Activated CD4-positive, alpha-beta T cell treated with anti-CD3 and anti-CD28 coated beads for 36 hours (primary cell): ENCODE measurements at places on chromosomes 13 and 19.

DNA sequence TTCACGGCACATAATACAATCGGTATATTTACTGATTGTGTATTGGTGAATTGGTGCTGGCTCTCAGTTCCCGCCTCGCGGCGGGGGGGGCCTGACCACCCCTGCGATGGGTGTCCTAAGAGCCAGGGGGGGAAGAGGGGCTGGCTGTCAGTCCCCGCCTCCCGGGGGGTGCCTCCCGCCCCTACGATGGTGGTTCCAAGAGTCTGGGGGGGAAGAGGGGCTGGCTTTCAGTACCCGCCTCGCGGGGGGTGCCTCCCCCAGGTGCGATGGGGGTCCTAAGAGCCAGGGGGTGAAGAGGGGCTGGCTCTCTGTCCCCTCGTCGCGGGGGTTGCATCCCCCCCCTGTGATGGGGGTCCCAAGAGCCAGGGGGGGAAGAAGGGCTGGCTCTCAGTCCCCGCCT is 2321.8 kb upstream of the PCDH20 start:
- no peak for DNase-seq

- DNase-seq = peak; percentile 10
These were observed 63.4 kb downstream of the KCTD12 start for GRCh38 chr13:76822698-76823267.

DNA sequence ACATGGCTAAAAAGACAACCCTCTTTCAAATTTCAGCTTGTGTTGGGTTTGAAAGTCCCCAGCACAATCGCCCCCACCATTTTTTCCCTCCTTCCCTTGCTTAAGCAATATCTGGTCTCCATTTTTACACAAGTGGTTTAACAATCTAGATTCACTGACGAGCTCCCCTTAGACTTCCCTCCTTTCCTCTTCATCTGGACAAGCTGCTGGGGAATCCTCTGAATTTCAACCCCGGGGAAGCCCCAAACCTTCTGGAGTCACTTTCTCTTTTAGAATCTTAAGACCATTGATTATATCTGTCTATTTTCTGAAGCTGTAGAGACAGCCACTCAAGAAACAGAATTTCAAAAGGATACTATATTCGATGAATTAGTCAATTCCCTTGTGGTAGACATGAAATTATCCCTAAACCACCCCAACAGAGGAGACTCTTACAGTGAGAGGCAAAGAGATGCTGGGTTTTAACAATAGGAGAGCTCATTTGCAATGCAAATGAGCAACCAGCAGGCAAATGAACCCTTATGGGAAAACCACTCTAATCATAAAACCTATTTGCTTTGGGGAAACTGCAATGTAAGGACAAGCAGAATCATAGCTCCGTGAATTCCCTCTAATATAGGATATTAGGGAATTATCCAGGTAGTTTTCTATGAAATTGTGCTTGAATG is 78.9 kb downstream of the TEX26 start:
- DNase-seq = no peak

- DNase-seq = no peak
These were observed 59.3 kb downstream of the ATP11A start for GRCh38 chr13:112748947-112749735.

DNA sequence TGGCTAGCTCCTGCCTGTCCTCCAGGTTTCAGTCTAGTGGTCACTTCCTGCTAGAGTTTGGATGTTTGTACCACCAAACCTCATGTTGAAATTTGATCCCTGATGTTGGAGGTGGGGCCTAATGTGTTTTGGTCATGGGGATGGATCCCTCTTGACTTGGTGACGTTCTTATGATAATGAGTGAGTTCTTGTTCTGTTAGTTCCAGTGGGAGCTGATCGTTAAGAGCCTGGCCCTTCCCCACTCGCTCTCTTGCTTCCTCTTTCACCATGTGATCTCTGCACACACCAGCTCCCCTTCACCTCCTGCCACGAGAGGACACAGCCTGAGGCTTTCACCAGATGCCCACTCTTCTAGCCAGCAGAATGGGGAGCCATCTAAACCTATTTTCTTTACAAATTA is 86.8 kb upstream of the SCEL start:
- DNase-seq = no peak

- DNase-seq = no peak
These were observed 29.6 kb downstream of the EXOC3L2 start for GRCh38 chr19:45215391-45216191.

DNA sequence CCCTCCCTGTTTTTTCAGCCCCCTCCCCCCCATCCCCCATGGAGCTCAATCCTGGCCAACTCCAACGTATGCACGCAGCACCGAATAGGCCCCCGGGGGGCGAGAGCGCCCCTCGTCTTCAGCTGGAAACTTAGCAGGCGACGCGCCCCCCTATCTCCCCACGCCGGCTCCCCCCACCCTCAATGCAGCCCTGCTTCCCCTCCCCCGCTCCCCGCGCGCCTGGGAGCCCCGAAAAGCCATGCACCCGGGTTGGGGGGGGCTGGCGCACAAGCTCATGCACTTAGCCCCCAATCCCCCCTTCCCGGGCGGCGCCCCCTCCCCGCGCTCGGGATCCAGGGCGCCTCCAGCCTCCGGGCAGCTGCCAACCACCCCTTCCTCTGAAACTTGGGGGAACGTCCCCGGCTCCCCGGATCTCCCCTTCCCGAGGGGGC is 508 bp downstream of the ZBTB7A start:
- DNase-seq = peak; percentile 74

- DNase-seq = peak; percentile 90
These were observed 5.7 kb downstream of the COMP start for GRCh38 chr19:18785179-18786124.

- DNase-seq = no peak
These were observed 113.5 kb upstream of the PABPC3 start for GRCh38 chr13:24982333-24982999.

DNA sequence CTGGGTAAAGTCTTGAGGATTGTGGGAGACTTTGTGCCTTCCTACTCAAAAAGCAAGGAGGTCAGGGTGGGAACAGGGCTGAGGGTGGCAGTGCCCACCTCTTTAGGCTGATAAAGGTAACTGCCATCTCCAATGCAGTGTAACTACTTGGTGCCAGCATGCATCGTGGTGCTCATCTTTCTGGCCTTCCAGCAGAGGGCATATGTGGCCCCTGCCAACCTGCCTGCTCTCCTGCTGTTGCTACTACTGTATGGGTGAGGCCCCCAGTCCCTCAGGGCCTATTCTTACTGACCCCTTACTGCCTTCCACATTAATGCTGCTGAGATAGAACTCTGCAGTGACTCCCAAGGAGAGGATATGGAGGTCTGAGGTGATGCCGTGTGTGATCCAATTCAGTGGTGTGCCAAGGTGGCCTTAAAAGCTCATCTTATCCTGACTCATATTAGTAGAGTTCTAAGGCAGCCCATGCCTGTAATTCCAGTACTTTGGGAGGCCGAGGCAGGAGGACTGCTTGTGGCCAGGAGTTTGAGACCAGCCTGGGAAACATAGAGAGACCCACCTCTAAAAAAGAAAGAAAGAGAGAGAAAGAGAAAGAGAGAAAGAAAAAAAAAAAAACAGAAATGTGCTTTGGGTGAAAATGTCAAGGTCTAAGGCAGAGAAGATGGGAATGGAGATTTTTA is 9.7 kb upstream of the ARHGAP45 start:
- peak; percentile 56 for DNase-seq

DNA sequence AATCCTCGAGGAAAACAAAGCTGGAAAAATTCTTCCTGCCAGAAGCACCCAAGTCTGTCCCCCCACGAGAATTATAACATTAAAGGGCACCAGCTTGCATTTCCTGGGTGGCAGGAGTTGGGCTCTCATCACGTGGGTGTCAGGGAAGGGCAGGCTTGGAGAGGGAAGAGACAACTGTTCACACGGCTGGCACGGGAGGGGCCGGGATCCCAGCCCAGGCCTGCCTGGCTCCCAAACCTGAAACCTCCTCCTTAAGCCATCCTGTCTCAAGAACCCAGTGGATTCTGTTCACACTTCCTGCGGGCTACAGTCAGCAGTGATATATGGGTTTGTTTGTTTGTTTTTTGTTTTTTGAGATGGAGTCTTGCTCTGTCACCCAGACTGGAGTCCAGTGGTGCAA is 12.2 kb downstream of the GRIK5 start:
- DNase-seq = no peak

GRCh38 chr19:44687888-44688287 is 11.1 kb upstream of the CEACAM16 start:
- DNase-seq = no peak

DNA sequence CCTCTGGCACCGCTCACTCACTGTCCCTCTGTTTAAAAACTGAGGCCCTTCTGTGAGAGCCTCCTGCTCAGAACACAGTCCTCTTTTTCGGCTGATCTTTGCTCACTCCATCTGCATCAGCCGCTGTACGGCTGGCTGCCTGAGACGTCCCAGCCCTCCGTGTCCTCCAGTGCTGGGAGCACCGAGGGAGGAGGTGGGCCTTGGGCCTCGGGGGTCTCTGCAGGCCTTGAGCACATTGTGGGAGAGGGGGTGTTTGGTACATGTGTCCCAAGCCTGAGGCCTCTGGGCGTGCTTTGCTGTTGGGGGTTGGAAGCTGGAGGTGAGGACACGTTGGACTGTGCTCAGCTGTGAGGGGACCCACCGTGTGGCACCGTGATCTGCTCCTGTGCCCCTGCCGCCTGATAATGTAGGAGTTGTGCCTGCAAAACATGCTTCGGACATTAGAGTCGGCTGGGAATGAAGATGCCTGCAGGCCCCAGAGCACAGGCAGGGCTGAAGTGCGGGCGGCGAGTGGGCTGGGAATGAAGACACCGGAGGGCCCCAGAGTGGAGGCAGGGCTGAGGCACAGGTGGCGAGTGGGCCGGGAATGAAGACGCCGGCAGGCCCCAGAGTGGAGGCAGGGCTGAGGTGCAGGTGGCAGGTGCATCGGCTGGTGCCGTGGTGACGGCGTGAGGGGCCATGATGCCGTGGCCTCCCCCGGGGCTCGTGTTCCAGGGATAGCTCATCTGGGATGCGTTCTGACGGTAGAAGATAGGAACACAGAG is 30.6 kb downstream of the MCF2L start:
- no peak for DNase-seq

DNA sequence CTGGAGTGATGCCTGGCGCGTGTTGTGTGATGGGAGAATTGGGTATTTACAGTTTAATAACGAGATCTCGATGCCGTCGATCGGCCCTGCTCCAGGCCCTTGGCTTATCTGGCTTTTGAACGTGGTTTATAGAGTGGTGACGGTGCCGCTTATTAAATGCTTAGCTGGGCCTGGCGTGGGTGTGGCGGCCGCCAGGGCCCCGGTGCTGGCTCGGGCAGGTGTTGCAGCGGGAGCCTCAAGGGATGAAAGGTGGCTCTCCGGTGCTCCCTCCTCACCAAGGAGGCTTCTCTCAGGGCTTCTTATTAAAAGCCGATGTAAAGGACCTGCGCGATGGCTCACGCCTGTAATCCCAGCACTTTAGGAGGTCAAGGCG is 173.8 kb downstream of the KDM4B start:
- no peak for DNase-seq

GRCh38 chr19:29211562-29212355 is 1.2 kb downstream of the UQCRFS1 start:
- DNase-seq = peak; percentile 43

DNA sequence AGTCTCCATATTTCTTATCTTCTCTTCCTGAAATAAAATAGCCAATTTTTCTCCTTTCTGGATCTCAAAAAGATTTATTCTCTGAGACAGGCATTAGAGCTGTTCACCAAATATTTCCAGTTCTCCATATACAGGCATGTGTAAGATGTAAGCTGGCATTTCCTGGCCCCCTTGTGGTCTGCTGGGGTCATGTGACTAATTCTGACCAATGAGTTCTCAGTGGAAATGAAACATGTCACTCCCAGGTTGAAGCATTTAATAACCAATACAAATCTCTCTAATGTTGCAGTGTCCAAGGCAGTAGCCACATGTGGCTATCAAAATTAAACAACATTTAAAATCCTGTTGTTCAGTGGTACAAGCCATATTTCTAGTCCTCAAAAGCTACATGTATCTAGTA is 14.8 kb upstream of the CACNA1A start:
- DNase-seq = no peak

- DNase-seq = no peak
These were observed 136.2 kb downstream of the KLF12 start for GRCh38 chr13:73997964-73998363.

DNA sequence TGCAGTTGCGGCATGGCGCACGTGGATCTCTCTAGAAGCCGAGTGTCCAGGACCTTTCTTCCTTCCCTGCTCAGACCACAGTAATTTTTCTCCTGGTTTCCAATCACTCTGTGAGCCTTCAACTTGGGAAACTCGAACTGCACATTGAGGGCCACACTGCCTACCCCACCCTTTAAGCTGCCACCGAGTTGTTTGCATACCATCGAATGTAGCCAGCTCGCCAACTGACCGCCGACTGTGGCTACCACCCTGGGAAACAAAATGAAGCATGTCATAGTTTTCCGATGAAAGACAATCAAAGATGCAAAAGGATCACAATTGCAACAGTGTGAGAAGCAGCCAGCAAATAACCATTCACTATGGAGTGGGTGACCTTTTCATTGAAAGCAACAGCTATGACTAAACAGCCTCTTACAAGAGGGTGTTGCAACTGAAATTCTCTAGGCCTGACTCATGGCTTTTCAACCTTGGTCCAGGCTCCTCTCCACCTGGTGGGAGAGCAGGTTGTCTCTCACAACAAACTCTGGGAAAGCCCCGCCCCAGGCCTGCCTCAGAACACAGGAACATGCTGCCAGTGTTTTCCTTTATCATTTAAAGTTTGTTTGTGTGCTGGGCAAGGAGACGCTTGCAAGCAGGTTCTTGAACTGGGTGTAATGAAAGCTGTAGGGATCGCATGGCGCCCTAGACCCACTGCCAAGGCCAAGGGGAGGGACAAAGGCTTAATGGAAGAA is 141.7 kb upstream of the SERP2 start:
- DNase-seq = peak; percentile 15

- peak; percentile 64 for DNase-seq
These were observed 15.2 kb upstream of the TLE6 start for GRCh38 chr19:2962018-2962670.

DNA sequence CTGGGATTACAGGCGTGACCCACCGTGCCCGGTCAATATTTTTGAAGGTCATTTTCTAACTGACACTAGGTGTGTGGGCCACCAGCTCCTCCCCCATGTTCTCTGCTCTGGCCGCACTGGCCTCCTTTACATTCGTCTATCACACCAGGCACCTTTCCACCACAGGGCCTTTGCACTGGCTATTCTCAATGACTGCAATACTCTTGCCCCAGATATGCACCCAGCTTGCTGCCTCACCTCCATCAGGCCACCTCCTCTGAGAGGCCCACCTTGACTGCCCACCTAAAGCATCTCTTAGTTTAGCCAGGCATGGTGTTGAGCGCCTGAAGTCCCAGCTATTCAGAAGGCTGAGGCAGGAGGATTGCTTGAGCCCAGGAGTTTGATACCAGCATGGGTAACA is 10.2 kb upstream of the SULT2B1 start:
- no peak for DNase-seq
